Cerebellum (tissue), 4 donors: ENCODE measurements at places on chromosomes 2 and 18. TPM values are rescaled to one million over a fixed set of nuclear protein-coding genes. Genes with fewer than 3 reads are reported as not detected.

Gene CIDEA
- not detected for total RNA-seq

Gene RIT2
- total RNA-seq: 9.5 TPM

Gene SMAD2
- total RNA-seq: 65.2 TPM

Gene ALPI
- total RNA-seq: not detected

Gene ANKRD39
- 13.2 TPM for total RNA-seq
